ENCODE measurements at places on chromosomes 5 and 9.

GRCh38 chr5:156380848-156381247 lies 53.9 kb downstream of the SGCD start:
- no peak for DNase-seq

- no peak for DNase-seq
Observed at GRCh38 chr9:114916481-114916880, 13.9 kb downstream of the TNFSF8 start.

DNA sequence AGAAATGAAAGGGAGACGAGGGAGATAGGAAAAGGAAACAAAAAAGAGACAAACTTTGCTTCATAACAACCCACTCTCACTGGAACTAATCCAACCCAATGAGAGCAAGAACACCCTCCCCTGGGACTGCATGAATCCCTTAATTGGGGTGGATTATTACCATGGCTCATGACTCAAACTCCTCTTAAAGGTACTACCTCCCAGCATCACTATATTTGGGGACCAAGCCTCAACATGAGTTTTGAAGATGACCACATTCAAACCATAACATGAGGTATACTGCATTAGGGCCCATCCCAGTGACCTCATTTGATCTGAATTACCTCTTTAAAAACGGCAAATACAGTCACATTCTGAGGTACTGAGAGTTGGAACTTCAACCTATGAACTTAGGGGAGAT lies 8.0 kb downstream of the MTAP start:
- no peak for DNase-seq

GRCh38 chr9:135952664-135953206 lies 8.4 kb downstream of the UBAC1 start:
- DNase-seq: no peak

DNA sequence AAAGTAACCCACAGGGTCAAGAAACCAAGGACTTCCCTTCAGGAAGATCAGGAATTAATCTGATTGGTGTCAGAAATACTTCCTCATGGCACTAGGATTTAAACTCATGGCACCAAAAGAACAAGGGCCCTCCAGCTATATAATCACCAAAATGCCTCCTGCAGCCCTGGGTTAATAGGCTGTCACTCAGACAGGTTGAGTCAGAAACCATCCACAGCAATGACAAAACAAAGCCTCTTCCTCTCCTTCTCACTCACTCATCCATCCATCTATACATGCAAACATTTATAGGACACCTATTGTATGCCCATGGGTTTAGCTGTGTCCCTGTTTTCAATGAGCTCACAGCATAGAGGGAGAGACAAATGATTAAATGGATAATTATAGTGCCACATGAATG lies 62.5 kb upstream of the SPOCK1 start:
- DNase-seq: no peak

DNA sequence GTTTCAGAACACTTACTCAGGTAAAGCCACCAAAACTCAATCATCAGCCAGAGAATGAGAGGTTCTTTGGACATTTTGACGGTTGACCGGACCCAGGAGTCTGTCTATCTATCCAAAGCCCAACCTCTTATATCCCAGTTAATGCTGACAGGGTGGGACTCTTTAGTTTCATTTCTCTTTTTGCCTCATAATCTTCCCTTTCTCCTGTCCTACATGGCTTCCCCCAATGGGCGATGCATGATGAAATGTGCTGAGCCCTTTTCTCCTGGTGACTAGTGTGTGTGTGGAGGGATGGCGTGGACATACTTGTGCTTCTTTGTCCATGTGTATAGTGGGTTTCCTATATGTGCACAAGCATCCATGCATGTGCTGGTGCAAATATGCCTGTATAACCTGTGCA lies at the start of gene TIMD4:
TIMD4 (minus strand) TSS at position 102 of the 400 bp plus-strand sequence; CDS start at position 74, 28 bp downstream.
- DNase-seq: no peak

DNA sequence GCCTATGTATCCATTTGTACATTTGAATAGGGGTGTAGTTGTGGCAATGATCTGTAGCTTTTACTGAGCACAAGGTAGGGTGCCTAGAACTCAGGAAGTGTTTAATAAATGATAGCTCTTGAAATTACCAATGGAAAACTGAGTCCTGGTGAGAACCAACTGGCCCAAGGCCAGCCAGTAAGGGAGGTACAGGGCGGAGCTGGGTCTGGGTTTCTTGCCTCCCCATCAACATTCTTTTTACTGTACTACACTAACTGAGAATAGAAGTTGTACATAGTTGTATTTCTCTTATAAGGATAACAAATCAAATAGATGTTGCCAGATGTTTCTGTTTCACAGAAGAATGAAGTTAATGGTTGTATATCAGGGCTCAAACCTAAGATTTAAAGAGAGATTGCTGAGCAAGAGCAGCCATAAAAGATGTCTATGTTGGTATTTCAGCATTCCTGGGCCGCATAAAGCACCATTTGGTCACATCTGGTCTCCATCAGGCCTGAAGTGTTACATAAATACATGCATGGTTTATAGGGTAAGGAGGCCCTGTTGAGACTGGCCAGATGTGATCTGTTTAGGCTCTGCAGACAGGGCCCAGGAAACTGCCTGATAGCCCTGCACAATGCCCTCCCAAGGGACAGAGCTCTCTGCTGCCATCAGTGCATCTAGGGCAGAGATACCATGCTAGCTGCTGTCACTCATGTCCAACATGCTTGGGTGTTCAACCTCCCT lies 210.5 kb downstream of the NXNL2 start:
- no peak for DNase-seq

GRCh38 chr9:87227456-87227855 lies 270.2 kb upstream of the DAPK1 start:
- DNase-seq: no peak

- no peak for DNase-seq
Observed at GRCh38 chr5:15585128-15585527, 85.1 kb downstream of the FBXL7 start.
